ENCODE measurements at places on chromosomes 3 and 15.

DNA sequence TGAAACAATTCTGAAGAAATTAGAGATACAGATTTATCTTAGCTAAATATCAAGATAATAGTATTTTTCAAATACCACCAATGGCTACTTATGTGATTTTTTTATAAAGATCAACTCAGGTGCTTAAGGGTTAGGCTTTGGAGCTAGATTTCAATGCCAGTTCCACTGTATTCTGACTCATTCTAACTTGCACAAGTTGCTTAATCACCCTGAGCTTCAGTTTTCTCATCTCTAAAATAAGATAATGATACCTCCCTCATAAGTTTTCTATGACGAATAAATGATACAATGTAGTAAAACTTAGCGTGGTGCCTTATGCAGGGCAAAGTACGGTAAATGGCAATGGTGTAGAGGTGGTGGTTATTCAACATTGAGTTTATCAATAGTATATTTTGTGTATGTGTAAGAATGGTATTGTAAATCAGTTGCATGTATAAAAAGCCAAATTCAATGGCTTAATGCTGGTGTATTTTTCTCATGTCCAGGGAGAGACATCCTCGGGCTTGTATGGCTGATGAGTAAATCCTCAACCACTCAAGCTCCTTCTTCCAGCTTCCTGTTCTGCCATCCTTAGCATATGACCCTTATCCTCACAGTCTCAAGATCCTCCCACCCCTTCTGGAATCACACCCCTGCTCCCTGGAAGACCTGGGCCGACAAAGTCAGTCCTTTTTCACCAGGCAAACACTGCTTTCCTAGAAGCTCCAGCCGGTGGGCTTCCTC lies 505.9 kb upstream of the CFAP20DC start:
- DNase-seq: no peak

DNA sequence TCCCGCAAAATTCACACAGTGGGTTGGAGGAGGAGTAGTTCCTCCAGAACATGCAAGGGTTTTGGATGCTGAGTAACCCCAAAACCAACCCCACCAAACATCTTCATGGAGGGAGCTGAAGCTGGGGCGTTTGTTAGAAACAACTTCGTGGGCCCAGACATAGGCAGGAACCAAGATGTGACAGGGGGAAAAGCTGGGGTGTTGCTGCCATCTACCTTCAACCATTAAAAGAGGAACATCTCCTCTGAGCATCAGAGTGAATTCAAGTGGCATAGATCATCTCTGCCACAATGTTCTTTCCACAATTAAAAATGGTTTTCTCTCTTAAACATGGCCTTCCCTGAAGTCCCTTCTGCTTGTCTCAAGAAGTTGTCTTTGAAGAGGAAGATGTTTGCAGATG lies 20.5 kb downstream of the SIDT1 start:
- DNase-seq: no peak

DNA sequence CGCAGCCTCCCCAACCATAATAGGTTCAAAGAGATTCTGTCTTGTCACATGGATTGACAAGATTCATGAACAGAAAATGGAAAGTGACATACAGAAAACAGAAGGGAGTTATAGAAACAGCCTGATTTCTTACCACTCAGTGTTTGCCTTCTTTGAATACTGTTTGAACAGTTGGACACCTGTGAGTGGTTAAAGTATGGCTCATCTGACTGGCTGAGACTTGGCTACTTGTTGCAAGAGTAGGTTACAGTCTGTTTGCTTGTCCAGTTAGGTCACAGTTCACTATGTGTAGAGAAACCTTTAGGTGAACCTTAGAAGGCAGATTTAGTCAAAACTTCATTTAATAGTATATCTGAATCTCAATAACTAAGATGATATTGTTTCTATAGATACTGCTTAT lies 1003.9 kb upstream of the EPHA6 start:
- DNase-seq: no peak

- DNase-seq: no peak
These were observed 18.4 kb upstream of the GFM1 start for GRCh38 chr3:158625881-158626280.

DNA sequence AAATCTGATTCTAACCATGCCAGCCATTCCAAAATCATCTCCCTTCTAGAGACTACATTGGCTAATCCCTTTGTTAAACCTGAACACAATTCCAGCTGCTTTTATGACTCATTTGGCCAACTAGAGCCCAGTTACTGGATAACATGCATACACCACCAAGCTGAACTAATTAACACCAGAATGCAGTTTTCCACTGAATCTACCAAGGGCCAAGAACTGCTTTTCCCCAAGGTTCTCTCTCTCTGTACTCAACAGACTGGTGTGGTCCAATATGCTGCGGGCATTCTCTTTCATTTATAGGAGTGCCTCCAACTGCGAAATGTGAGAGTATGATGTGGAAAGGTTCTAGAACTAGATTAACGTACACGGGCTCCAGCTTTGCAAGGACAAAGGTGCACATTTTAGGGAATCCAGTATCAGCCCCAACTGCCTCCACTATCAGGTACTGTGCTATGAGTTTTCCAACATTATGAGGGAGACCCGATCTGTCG lies 1.5 kb downstream of the CHSY1 start:
- DNase-seq: peak; percentile 84

DNA sequence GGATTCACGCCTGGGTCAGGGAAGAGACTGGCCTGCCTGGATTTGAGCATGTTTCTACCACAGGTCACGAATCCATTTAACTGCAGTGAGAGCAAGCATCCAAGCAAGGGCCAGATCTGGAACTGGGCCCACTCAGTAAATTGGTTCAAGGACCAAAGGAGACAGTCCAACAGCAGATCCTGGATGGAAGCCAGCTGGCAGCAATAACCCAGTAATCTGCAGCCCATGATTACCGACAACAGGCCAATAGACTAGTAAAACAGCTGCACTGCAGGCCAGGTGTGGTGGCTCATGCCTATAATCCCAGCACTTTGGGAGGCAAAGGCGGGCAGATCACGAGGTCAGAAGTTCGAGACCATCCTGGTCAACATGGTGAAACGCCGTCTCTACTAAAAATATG lies 11.8 kb downstream of the SAMD7 start:
- peak; percentile 11 for DNase-seq

DNA sequence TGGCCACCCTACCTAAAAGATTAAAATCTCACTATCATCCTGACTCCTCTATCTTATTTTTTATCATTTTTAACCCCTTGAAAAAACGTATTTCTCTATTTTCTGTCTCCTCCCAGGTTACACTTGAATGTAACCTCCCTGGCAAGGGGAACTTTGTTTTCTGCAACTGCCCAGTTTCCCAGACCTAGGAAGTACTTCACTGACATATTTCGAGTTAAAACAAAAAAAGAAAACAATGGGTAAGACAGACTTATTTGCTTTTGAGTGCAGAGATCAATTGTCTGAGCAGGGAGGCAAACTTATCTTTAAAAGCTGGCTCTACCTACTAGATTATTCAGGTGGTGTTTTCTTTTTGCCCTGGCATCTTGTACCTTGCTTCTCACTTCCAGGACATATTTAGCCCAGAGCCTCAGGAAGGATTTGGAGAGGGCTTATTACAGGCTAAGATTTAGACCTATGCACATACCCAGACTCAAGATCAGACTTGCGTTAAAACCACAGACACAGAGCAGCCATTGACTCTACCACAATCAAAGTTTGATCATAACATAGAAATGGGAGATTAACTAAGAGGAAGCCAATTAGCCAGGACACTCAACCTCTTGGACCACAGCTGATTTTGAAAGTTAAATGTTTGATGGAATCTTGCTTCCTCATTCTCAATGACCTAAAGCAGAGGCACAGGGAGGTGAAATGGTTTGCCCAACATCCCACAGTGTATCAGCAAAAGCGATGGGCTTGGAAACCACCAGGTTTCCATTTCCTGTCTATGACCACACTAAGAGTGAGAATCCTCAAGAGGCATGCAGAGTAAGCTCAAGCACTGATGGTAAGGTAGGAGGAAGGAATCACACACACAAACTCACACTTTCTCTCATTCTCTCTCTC lies 169.5 kb upstream of the THBS1 start:
- peak; percentile 47 for DNase-seq

- DNase-seq: peak; percentile 41
These were observed 106.0 kb downstream of the PTPRG start for GRCh38 chr3:61667383-61667782.

- DNase-seq: no peak
These were observed 70.5 kb downstream of the KLHL25 start for GRCh38 chr15:85723960-85724945.

DNA sequence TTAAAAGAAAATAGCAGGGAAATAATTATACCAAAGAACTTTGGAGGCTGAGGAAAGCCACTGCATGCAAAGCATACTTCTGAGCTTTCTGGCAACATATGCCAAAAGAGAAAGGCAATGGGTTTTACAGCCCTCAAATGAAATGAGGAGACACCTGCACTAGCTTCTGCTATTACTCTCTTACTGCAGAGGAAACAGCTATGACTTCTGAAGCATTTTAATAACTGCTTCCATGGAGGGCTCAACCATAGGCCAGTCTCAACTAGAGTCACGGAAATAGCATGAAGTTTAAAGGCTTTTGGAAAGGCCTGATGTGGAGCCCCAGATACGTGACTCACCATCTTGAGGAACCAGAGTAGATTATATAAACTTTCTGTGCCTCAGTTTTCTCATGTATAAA lies 114.8 kb downstream of the OXNAD1 start:
- DNase-seq: no peak

DNA sequence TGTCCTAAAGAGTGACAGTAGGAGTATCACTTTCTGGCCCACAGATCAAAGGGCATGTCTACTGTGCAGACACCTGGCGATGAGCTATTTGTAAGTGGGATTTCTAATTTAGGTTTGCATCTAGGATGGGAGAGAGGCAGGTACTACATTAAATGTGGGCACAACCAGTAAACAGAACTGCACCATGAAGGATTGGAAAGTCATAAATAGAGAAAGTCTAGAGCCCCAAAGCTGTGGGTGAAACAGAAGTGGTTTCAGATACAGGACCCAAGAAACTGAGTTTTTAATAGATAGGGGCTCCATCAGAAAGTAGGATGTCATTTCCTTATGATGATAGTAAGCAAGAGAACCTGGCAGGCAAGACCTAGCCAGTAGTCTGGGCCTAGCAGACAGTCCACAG lies 35.2 kb upstream of the SPPL2A start:
- no peak for DNase-seq

DNA sequence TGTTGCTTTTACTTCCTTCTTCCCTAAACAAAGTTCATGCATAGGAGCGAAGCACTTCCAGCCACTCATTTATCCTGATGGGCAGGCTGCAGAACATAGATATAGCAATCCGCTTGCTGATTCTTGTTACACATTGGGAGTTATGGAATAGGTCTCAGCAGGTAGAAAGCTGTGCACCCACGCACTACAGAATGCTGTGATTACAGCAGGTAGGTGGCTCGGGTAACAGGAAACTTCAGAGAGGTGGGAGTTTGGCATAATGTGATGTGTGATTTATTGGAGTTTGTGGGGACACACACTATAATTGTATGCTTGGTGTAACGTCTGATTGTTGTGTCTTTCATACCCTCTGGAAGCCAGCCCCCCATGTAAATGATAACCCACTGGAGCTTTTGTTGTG lies 99.2 kb upstream of the MEIS2 start:
- DNase-seq: no peak

GRCh38 chr15:81331600-81331999 lies 7.7 kb upstream of the STARD5 start:
- no peak for DNase-seq

DNA sequence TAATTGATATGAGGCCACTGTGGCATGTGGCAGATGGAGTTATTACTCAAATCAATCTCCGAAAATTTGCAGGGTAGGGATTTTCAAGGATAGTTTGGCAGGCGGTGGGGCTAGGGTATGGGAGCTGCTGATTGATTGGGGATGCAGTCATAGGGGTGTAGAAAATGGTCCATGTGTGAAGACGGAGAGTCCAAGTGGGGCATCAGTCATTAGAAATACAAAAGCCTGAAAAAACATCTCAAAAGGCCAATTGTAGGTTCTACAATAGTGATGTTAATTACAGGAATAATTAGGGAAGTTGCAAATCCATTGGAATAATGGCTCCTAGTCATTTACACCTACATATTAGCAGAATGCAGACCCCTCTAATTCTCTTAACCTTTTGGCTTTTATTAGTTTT lies 4.9 kb downstream of the LEKR1 start:
- no peak for DNase-seq
